ENCODE measurements at places on chromosomes 13 and 19.

GRCh38 chr19:16106121-16106520 lies 5.6 kb upstream of the RAB8A start:
- DNase-seq = no peak

- no peak for DNase-seq
Measured at GRCh38 chr13:108342369-108343289, 73.1 kb downstream of the TNFSF13B start.

GRCh38 chr19:17404621-17405249 lies 695 bp downstream of the BST2 start:
- no peak for DNase-seq

DNA sequence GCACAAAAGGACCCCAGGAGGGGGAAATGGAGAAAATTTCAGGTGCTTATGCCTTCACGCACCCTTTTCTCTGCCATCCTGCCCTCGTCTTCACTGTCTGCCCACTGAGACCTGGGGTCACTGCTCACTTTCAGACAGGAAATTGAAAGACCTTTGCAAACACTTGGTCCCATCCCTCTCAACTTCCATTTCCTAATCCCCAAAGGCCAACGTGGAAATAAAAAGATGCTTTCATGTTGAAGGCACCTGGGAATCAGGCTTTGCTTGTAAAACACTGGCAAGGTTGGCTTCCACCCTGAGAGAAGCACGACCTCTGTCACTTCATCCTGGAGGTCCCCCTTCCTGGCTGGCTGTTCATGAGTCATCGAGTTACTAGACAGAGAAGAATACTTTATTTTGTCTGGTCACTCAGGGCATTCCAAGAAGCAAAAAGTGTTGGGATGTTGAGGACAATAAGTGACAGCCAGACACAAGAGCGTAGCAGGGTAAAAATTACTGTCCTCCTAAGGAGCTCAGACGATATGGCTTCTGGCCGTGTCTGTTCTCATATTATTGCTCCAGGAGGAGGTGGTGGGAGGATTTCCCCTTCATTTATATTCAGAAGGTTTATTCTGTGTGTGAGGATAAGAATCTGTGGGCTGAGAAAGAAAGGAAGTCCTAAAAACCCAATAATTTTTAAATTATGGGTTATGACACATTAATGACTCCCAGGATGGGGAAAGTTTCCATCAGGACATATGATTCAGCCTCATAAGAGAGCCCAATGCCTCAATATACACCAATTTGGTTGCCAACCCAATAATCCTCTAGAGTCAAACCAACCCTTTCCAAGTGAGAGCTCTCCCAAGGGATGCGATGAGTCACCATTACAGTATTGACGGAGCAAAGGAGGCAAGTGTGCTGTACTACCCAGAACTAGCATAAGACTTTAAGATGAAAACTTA lies 409.0 kb downstream of the COG6 start:
- no peak for DNase-seq

- no peak for DNase-seq
Measured at GRCh38 chr13:72692884-72693514, 34.4 kb downstream of the MZT1 start.

GRCh38 chr13:70894258-70894657 lies 786.0 kb upstream of the KLHL1 start:
- no peak for DNase-seq

- no peak for DNase-seq
Measured at GRCh38 chr19:57008432-57008831, 111.4 kb upstream of the USP29 start.

DNA sequence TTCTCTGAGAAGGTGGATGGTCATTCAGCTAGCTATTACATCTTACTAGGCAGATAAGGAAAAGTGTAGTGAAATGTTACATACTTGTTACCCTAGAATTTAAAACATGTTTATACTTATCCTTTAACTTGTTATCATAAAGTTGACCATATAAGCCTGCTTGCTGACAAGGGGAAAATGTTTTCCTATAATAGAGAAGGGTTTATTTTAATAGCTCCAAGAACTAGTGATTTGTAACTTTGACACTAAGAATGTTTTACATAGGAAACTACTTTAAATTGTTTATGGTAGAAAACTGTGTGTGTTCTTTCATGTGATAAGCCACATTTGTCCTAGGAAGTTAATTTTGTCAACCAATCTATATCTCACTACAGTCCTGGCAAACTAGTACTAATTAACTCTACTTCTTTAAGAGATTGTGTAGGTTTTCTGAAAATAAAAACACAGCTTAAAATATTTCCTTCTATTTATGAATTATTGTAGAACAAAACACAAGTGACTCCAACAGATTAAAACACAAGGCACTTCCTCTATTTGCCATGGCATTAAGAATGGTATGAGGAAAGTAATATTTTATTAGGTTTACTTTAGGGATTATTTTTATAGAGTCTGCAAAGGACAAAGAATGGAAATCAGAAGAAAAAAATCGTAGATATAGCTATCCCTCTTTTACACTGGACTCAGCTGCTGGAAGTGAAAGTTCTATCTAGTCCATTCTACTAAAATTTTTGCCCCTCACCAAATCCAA lies 233.3 kb upstream of the NBEA start:
- no peak for DNase-seq

DNA sequence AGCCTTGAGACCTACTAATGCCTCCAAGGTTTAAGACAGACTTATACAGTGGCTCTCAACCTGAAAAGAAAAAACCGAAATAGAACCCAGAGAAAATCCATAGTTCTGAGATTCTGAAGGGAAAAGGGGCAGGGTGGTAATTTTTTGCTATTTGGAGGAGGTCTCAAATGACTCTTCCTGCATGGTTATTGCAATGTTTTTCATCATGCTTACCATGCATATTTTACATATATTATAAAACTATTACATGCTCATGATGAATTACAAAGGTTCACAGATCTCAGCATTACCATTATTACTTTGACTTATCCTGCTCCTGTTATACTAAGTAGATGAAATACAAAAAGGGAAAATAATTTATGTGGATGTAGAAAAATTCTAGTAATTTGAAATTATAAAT lies 47.6 kb downstream of the N4BP2L2 start:
- no peak for DNase-seq

GRCh38 chr13:100658363-100658762 lies 16.2 kb downstream of the TMTC4 start:
- peak; percentile 9 for DNase-seq

- DNase-seq = no peak
Measured at GRCh38 chr13:63855457-63856118, 2439.9 kb upstream of the PCDH20 start.

DNA sequence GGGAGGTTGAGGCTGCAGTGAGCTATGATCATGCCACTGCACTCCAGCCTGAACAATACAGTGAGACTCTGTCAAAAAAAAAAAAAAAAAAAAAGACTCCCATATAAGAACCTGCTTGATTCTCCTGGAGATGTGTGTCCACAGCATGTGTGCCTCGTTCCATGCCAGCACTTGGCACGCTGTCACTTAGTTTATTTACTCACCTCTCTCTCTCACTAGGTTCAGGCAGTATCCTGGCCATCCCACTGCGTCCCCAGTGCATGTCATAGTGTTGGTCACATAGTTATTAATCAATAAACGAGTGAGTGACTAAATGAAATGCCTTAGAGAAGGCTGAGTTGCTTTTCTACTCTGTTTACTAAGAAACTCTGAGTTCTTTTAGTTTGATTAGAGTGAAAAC lies 79.1 kb upstream of the GPR12 start:
- DNase-seq = no peak

GRCh38 chr19:21047716-21048115 lies 27.3 kb downstream of the ZNF430 start:
- no peak for DNase-seq

GRCh38 chr13:35923347-35923746 lies 207.8 kb downstream of the DCLK1 start:
- no peak for DNase-seq

- no peak for DNase-seq
Measured at GRCh38 chr13:41645331-41645730, 188.0 kb downstream of the RGCC start.

DNA sequence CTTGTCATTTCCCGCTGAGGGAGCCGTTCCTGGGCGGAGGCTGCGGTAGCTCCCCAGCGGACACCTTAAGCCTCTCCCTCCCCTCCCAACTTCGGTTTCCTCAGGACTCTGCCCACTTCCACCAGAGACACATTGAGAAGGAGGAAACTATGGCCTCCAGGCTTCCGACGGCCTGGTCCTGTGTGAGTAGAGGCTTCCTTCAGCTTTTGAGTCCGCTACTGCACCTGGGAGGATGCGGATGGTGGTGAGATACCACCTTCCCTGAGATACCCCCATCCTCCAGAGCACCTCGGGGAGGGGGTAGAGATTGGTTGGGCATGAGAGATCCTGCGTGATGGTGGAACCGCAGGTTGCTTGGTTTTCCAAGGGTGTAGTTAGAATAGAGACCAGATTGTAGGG lies 955 bp downstream of the ZNF274 start:
- no peak for DNase-seq

DNA sequence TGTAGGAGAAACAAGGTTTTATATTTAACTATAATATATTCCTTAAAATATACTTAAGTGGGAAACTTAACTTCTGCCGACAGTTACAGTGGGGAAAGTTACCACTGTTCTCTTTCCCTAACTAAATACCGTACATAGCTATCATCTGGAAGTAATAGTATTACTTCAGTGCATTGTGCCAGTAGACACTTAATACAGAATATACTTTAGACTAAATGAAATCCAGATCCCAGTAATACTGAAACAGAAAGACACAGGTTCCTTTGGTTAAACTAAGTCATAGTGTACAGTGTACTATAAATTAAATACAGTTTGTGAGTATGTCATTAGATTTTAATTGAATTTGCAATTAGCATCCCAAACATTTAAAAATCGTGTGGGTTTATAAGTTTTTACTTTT lies 107.5 kb downstream of the PCCA start:
- DNase-seq = no peak

GRCh38 chr13:40269086-40269485 lies 397.4 kb downstream of the FOXO1 start:
- DNase-seq = no peak

- DNase-seq = no peak
Measured at GRCh38 chr13:24074678-24075077, 85.8 kb upstream of the SPATA13 start.

- no peak for DNase-seq
Measured at GRCh38 chr19:3403489-3404323, 37.3 kb downstream of the NFIC start.

GRCh38 chr13:75881109-75881775 lies 245.1 kb downstream of the LMO7 start:
- no peak for DNase-seq

DNA sequence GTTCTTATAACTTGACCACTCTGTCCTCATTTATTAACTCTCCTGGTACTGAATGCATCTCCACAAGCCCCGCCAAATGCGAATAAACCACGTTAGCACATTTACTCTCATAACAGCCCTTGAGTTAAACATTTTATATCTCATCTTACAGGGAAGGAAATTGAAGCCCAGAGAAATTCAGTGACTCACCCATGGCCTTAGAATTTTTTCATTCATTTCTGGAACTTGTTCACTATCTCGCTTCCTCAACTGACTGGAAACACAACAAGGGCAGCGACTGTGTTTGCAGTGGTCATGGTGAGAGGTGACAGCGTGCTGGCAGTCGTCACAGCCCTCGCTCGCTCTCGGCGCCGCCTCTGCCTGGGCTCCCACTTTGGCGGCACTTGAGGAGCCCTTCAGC lies 39.5 kb downstream of the SERP2 start:
- DNase-seq = no peak

- DNase-seq = no peak
Measured at GRCh38 chr13:51632591-51633362, 48.5 kb downstream of the WDFY2 start.

DNA sequence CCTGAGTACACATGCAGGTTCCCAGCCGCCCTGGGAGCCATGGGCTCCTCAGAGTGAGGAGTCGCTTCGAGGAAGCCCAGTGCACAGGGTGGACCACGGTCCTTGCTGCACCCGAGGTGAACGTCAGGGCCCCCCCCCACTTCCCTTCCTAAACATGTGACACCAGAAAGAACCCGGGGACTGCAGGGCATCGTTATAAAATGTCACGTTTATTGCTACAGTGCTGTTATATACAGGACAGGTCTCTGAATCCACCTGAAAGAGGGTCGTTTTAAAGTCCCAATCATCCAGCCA lies 3.8 kb upstream of the UQCR11 start:
- no peak for DNase-seq

DNA sequence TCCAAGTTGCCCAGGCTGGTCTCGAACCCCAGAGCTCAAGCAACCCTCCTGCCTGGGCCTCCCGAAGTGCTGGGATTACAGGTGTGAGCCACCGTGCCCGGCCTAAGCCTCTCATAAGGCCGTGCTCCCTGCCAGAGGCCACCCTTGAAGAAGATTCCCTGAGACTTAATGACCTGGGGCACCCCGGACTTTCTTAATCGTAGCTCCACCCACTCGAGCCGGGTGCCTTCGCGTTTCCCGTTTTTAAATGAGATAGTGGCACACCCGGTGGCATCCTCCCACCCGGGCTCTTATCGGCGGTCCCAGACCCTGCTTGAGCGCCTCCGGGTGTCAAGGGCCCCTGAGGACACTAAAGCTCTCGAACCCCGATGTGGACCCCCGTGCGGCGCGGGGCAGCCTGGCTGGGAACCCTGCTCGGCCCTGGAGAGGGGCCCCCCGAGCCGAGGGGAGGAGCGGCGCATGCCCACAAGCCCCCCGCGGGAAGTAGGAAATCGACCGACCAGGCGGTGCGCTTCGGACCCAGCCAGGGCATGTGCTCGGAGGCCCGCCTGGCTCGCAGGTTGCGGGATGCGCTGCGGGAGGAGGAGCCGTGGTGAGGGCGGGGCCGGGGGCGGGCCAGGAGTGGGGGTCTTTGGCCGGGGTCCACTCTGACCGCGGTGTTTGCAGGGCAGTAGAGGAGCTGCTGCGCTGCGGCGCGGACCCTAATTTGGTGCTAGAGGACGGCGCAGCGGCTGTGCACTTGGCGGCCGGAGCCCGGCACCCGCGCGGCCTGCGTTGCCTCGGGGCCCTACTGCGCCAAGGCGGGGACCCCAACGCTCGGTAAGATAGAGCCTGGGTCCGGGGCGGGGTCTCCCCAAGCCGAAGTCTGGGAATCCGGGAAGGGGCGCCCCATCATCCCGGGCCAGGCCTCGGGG lies at the start of gene ANKLE1:
Gene ANKLE1 (plus strand): TSS at position 511 of the 914 bp plus-strand sequence. CDS start 20 bp downstream, at position 531.
- peak; percentile 73 for DNase-seq

DNA sequence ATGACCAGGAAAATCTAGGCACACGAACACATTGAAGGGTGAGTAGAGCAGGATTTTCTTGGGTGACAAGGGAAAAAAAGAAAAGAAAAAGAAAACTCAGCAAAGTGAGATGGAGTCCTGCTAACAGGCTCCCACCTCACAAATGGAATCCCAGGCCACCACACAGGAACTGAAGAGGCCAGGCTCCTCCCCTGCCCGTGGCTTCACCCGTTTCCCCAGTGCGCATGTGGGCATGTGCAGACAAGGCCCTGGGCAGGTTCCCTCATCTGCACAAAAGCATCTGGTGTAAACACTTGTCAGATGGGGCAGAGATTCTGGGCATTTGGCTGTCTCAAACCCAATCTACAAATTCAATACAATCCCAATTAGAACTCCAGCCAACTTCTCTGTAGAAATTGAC lies 24.5 kb downstream of the CFAP97D2 start:
- peak; percentile 21 for DNase-seq

All from activated naive CD8-positive, alpha-beta T cell treated with anti-CD3 and anti-CD28 coated beads for 36 hours (primary cell).